ENCODE measurements at places on chromosomes 11 and 22.

- DNase-seq, result no peak
Observed at GRCh38 chr22:40678493-40679248, 613 bp upstream of the MCHR1 start.

DNA sequence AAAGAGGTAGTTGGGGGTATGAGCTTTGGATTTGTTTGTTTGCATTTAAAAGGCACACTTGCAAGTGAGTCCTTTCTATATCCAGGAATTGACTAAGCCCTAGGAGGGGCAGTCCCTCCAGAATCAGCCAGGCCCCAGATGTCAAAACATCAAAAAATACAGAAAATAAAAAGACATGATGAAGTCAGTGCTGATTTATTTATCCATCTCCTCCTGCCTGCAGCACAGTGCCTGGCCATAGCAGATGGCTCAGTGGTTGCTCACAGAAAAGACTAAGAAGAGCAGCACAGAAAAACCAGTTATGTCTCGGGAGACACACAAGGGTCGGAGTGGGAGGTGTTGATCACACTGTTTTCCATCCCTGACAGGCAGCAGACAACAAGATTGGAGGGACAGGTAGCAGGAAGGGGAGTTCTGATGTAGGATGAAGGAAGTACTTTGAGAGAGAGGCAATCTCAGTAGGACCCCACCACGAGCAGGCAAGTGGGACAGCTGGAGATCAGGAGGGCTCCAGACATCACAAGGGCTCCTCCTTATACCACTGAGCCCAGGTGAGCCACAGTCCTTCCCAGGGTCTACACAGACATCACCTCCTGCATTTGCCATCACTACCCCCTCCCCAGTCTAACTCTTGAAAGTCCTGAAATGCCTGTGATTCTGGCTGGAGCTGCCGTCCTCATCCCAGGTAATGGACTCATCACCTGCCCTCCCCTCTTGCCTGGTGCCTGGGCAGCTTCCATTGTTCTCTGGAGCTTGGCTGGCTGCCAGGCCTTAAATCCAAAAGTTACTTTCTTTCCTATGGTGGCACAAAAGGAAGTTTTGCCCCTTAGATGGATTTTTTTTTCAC, 32.3 kb downstream of the TMPRSS5 start:
- no peak for DNase-seq

DNA sequence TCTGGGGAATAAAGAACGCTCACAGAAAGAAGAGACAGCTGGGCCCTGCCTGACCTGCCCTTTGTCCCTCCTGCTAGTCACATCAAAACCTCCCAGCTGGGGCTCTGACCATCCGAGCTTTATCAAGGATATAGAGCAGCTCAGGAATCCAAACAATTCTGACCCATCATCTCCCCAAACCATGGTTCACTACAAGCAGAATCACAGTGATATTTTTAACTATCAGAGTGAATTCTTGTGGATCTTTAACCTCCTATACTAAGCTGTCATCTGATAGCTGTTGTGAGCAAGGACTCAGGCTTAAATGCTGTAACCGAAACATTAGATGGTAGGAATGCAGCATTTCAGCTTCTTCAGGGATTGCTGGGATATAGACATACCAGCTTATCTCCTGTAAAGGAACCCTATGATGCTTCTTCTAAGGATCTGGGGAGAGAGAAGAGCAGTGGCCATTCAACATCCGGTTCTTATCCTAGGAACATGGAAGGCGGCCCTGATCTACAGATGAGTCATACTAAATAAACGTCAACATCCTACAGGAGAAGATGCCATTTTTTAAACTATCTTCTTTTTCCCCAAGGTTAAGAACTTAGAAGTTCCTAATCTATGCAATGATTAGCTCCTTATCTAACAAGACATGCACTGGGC, 84.7 kb upstream of the AKIP1 start:
- no peak for DNase-seq

DNA sequence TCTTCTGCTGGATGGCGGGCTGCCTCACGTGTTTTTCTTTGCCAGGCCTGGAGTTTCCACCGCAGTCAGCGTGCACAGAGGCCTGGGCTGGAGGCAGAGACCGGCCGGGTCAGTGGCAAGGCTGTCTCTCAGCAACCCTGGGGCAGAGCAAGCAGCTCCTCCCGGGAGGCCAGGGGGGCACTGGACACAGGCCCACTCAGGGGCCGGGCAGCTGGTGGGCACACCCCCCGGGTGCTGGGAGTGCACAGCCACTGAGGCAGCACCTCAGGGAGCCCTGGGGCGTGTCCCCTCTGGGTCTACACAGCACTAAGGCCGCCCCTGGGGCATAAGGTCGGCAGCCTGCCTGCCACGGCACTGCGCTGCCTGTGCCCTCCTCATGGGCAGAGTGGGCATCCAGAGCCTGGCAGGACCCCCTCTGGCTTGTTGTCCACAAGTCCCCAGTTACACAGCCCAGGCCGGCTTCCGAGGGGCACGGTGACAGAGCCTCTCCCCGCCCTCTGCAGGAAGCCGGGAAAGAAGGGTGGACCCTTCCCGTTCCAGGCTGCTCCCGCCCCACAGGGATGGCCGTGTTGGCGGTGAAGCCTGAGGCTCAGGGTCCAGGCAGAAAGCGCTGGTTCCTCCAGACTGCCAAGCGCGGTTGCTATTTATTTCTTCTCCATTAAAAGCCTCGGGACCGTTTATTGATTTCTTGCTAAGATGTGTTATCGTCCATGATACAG, 18.5 kb upstream of the TH start:
- DNase-seq, result no peak

GRCh38 chr11:45669146-45669545, 3.7 kb upstream of the CHST1 start:
- DNase-seq, result no peak

GRCh38 chr11:44621140-44621681, 55.7 kb downstream of the CD82 start:
- peak; percentile 90 for DNase-seq

GRCh38 chr22:26702906-26703830, 45.8 kb downstream of the MIAT start:
- no peak for DNase-seq

- DNase-seq, result no peak
Observed at GRCh38 chr11:110375351-110375750, 54.4 kb upstream of the FDX1 start.

DNA sequence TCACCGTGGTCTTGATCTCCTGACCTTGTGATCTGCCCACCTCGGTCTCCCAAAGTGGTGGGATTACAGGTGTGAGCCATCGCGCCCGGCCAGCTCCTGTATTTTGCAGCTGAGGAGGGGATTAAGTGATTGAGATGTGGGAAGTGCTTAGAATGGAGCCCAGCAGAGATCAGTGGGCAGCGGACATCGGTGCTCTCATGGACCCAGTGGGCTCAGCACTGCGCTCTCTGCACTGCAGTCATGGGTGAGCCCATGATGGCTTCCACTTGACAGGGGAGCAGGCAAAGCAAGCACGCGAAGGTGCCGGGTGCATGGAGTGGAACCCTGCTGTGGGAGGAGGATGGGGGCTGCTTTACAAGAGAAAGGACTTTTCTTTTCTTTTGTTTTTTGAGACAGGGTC, 9.1 kb upstream of the CCDC88B start:
- DNase-seq, result no peak

DNA sequence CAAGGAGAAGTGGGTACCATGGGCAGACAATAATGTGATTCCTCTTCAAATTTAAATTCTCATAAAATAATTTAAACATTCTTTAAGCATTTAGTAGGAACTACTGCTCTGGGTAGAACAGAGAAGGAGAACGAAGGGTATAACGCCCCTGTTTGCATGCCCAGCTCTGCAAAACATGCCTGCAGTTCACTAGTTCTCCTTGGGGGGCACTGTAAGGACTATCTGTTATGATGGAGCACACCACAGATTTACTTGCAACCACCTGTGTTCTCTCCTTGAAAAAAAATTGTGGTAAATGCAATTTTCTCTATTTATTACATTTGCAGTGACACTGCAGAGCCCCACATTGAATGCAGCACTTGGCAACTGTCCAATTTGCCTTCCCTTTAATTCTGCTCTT, 100.3 kb downstream of the GUCY1A2 start:
- no peak for DNase-seq

DNA sequence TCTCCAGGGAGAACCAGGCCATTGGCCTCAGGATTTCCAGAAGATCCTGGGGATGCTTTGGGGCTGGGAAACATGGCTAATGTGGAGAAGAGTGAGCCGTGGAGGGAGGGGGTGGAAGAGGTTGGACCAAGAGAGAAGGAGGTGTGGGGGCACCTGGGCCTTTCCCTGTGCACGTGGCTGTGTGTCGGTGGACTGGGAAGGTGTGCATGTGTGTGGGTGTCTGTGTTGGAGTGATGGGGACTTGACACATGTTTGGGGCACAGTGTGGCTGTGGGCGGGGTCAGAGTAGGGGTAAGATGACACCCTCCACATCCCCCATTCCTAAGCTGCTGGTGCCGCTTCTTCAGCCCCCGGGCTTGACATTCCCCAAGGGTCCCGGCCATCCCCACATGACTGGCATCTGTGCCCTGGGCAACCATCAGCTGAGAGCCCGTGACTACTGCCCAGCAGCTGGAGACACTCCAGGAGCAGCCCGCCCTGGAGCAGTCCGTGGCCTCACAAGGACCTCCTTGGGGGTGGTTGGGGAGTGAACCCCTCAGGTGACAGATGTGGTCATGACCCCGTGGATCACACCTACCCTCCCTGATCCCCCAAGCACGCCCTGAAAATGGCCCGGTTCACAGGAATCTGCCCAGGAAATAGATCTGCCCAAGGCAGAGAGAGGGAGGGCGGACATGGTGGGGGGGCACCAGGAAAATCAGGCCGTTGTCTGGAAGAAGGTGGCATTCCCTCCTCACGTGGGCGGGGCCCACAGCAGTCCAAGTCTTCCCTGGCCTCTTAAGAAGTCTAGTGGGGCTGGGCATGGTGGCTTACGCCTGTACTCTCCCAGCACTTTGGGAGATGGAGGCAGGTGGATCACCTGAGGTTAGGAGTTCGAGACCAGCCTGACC, 34.8 kb upstream of the SOX10 start:
- DNase-seq, result no peak

DNA sequence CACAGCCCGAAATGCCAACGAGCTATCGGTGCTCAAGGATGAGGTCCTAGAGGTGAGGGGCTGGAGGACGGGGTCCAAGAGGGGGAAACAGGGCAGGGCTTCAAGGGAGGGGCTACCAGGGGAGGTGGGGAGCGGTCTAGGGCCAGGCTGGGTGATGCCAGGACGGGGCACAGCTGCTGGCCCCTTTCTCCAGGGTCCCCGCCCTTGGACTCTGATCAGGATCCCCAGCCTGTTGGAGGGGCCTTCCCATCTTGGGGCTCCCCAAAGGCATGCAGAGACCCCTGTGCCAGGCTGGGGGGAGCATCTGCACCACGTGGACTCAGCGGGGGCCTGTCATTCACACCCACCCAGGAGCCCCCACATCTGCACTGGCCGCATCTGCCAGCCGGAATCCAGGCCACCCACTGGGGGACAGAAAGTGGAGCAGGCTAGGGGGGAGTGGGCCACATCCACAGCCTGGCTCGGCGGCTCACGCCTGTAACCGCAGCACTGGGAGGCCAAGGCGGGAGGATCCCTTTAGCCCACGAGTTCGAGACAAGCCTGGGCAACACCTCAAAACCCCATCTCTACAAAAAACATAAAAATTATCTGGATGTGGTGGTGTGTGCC, 18.9 kb downstream of the EPS8L2 start:
- DNase-seq, result peak; percentile 33

DNA sequence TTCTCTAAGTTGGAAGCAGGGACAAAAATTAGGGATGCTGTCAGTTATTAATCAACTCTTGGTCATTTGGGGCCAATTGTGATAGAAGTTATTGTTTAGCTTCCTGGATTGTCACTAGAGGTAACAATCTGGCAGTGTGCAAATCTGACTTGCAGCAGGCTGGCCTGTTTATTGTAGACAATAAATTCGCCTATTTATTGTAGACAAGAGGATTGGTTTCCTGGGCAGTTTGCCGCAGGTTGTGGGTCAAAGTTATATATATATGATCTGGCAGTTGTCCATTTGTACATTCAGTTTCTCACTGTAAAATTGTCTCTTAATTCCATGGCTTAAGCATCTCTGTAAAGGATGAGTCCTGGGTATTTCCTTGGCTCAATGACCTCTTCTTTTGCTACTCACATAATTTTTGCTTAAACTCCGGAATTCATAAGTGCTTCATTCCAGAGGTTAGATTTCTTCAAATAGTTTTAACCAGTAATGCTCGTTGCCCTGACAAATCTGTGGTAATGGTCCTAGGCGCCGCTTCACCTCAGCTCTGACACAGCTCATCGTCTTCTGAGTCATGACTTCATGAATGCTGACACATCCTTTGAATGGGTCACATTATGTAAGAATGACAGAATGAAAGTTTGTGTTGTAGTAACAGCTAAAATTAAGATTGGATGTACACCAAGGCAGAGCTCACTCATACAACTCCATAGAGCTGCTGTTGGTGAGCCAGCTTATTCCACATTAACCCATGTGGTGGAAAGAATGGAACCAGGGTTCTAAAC, 7.8 kb upstream of the MMP3 start:
- no peak for DNase-seq

DNA sequence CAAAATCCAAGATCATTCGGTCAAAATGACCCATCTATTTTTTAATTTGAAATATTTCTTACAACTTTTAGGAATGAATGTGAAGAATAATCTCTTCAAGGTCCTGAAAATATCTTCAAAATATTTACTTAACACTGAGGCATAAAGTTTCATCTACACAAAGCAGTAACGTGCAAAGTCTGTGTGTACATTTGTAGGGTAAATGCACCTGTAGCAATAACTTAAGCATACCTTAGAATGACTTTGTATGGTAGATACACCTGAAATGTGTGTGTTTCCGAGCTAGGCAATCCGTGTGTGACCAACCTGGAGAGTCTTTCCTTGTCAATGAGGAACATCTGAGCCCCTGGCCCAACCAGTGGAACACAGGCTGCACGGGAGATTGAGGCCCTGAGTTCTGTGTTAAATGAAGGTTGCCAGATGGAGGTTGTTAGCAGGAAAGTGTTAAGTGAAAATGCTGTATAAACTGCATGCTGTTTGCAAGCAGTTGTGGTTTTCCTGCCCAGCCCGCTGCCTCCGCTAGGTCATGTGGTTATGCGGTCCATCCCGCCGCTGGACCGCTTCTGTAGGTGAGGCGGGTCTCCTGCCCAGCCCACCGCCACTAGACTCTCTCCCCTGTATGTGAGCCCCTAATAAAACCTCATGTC, 7.6 kb upstream of the CTR9 start:
- DNase-seq, result no peak

- no peak for DNase-seq
Observed at GRCh38 chr11:134691985-134692384, 279.9 kb upstream of the B3GAT1 start.

DNA sequence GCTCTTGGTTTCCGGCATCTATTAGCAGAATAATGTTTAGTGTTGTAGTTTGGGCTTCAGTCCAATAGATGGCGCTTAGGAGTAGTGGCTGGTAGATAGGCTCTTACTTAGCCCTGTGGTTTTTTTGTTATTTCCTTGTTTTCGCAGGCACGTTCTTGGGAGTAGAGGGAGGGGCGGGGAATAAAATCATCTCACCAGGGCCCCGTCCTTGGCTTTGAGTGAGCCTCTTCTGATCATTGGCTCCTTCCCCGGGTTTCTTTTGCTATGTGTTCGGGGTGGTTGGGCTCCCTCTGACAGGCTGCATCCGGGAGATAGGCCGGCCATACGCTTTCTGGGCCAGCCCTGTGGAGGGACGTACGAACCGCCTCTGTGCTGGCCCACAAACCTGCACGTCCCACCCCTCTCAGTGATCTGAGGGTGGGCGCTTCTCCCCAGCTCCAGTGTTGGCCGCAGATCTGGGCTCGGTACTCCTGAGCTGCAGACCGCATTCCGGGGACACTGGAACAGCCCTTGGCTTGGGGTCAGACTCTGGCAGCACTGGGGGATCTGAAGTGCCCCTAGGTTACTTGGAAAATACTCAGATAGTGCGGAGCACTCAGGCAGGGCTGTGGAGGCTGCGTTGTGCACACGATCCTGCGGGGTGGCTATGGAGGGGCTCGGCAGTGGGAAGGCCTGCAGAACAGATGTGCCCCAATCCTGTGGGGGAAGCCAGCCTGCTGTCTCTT, 217.0 kb downstream of the DYNC2H1 start:
- DNase-seq, result peak; percentile 15

Measured in 8988T (cell line).